A549 treated with CORT108297 at 1 μM for 4 hours (cell line): ENCODE measurements at places on chromosomes 5 and 9. TPM values are rescaled to one million over a fixed set of nuclear protein-coding genes. Genes with fewer than 3 reads are reported as not detected.

Gene EPB41L4A
- 1.4 to 1.9 TPM (median 1.7 TPM) in 5 replicates for total RNA-seq

Gene WNK2
- total RNA-seq = 4.9 to 7.8 TPM (median 6.5 TPM) in 5 replicates

Gene LCN9
- total RNA-seq = not detected in 5 replicates

Gene PCDHA7
- 0.06 to 0.15 TPM (median 0.12 TPM) in 5 replicates for total RNA-seq

Gene ADCY2
- not detected in 5 replicates for total RNA-seq

Gene MAT2B
- total RNA-seq = 43.4 to 51.2 TPM (median 47.9 TPM) in 5 replicates

Gene OR1J2
- total RNA-seq = not detected in 5 replicates

Gene MSMP
- total RNA-seq = 0.30 to 0.48 TPM (median 0.36 TPM) in 3 of 5 replicates, not detected in the others

Gene HMCN2
- 0.05 to 0.12 TPM (median 0.07 TPM) in 5 replicates for total RNA-seq

Gene SHB
- total RNA-seq = 33.9 to 53.8 TPM (median 47.8 TPM) in 5 replicates

Gene NACC2
- 22.2 to 34.9 TPM (median 32.1 TPM) in 5 replicates for total RNA-seq

Gene SLC6A18
- not detected in 5 replicates for total RNA-seq

Gene ANKRD18A
- 8.9 to 14.8 TPM (median 11.5 TPM) in 5 replicates for total RNA-seq

Gene ARAP3
- total RNA-seq = 4.1 to 5.9 TPM (median 5.5 TPM) in 5 replicates

Gene IARS1
- total RNA-seq = 95.6 to 126 TPM (median 99.9 TPM) in 5 replicates

Gene GNAQ
- 14.0 to 17.8 TPM (median 16.7 TPM) in 5 replicates for total RNA-seq

Gene CTNNA1
- total RNA-seq = 177 to 232 TPM (median 203 TPM) in 5 replicates

Gene BTNL8
- total RNA-seq = not detected in 5 replicates

Gene SH2D3C
- total RNA-seq = 0.06 to 0.36 TPM (median 0.06 TPM) in 5 replicates

Gene ZFP2
- 0.02 TPM in 1 of 5 replicates, not detected in the others for total RNA-seq

Gene PCDHGA7
- total RNA-seq = 0.82 to 1.0 TPM (median 0.97 TPM) in 5 replicates

Gene C5orf47
- 0.05 TPM in 1 of 5 replicates, not detected in the others for total RNA-seq

Gene ADAMTS6
- total RNA-seq = 0.03 to 0.12 TPM (median 0.10 TPM) in 5 replicates

Gene KCNIP1
- not detected in 5 replicates for total RNA-seq

Gene ADAMTS16
- total RNA-seq = 1.6 to 2.5 TPM (median 1.6 TPM) in 5 replicates

Gene NOXA1
- total RNA-seq = 0.78 to 2.3 TPM (median 2.0 TPM) in 5 replicates

Gene FAXDC2
- 0.10 to 0.25 TPM (median 0.18 TPM) in 4 of 5 replicates, not detected in the other for total RNA-seq

Gene PCDHGB2
- 0.06 to 0.12 TPM (median 0.08 TPM) in 5 replicates for total RNA-seq

Gene RNF183
- 0.15 TPM in 1 of 5 replicates, not detected in the others for total RNA-seq

Gene PCDH12
- 0.01 to 0.09 TPM (median 0.02 TPM) in 3 of 5 replicates, not detected in the others for total RNA-seq
